Stimulated activated naive B cell treated with anti-CD40 and anti-IgM and Interleukin-4, amounts not matched to agents 10 μg/mL and 1 μg/mL and 100 μg/mL, for 72 hours (primary cell): ENCODE measurements at places on chromosomes 7 and 10.

GRCh38 chr7:774161-775109 lies 47.4 kb upstream of the PRKAR1B start:
- peak; percentile 33 for DNase-seq
- H3K27ac ChIP-seq, result no peak overlapping the region
- H3K36me3 ChIP-seq, result peaks cover 35% of the 10 kb centered on the region
- no peak overlapping the region for H3K4me3 ChIP-seq
- no peaks in the 10 kb centered on the region for H3K27me3 ChIP-seq
- no peaks in the 10 kb centered on the region for H3K4me1 ChIP-seq

GRCh38 chr7:38177621-38178003 lies 433 bp upstream of the STARD3NL start:
- H3K4me1 ChIP-seq, result peaks cover 44% of the 10 kb centered on the region
- H3K36me3 ChIP-seq, result no peaks in the 10 kb centered on the region
- DNase-seq, result no peak
- H3K4me3 ChIP-seq, result peak overlapping the region; percentile 89
- no peaks in the 10 kb centered on the region for H3K27me3 ChIP-seq

DNA sequence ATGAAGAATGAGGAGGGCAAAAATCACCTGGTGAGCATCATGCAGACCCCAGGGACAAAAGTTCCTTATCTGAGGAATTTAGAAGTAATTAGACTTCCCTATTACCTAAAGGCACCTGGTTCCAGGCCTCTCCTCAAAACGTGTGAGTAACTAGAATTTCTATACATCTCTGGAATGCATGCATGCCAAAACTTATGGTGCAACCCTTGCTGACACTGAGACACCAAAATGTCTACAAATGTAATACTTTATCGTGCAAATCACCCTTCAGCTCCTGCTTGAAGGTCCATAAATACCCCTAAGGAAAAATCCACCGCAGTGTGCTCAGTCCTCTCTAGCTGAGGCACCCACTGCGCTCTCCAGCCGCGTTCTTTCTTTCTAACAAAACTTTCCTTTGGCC lies 84.2 kb downstream of the PAXIP1 start:
- no peak for DNase-seq
- no peaks in the 10 kb centered on the region for H3K36me3 ChIP-seq
- H3K4me3 ChIP-seq, result no peak overlapping the region
- no peak overlapping the region for H3K27ac ChIP-seq

DNA sequence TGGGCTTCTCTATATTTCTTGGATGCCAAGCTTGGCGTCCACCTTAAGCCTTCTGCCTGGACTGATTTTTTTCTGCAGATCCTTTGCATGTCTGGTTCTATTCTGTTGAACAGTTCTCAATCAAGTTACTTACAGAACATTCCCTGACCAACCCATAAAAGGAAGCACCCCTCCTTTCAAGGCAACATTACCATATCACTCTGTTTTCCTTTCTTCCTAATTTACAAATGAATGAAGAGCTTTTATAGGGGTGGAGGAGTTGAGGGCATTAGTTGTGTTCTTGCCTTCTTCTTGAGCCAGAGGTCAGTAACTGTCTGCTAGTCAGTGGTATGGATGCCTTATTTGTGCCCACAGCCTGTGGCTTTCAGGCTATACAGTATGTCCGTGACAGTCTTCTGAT lies 361.0 kb downstream of the PHTF2 start:
- H3K36me3 ChIP-seq, result no peaks in the 10 kb centered on the region
- H3K27me3 ChIP-seq, result no peaks in the 10 kb centered on the region
- H3K4me1 ChIP-seq, result no peaks in the 10 kb centered on the region
- no peak for DNase-seq

DNA sequence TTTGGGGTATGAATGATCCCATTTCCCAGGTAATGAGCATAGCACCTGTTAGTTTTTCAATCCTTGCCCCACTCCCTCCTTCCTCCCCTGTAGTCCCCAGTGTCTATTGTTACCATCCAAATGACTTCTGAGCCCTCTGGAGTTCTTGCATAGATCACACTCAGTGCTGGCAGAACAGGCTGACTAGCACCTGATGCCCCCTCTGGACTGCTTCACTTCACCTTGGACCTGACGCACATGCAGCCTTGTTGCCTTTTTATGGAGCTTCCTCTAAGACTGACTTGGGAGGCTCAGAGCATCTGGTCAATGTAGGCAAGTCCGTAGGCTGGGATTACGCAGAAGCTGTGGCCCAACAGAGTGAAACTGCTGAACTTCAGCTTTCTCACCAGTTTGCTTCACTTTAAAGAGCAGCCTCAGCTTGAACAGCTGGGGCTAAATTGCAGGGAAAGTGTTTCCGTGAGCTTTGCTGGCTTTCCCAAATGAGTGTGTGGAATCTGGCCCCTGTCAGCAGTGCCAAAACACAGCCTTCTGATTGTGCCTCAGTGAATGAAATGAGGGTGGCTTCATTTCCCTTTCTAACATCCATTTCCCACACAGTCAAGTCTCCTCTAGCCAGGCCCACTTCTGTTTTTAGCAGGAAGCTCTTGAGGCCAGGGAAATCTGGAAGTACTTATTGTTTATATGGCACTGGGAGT lies 48.5 kb downstream of the NXPH1 start:
- no peak for DNase-seq
- H3K27me3 ChIP-seq, result no peaks in the 10 kb centered on the region
- no peak overlapping the region for H3K4me3 ChIP-seq
- H3K36me3 ChIP-seq, result no peaks in the 10 kb centered on the region
- H3K27ac ChIP-seq, result no peak overlapping the region

GRCh38 chr10:6297951-6298381 lies 95.2 kb downstream of the PFKFB3 start:
- H3K4me3 ChIP-seq, result no peak overlapping the region
- no peak for DNase-seq
- H3K36me3 ChIP-seq, result peaks cover 30% of the 10 kb centered on the region
- H3K27ac ChIP-seq, result peak overlapping the region; percentile 85

DNA sequence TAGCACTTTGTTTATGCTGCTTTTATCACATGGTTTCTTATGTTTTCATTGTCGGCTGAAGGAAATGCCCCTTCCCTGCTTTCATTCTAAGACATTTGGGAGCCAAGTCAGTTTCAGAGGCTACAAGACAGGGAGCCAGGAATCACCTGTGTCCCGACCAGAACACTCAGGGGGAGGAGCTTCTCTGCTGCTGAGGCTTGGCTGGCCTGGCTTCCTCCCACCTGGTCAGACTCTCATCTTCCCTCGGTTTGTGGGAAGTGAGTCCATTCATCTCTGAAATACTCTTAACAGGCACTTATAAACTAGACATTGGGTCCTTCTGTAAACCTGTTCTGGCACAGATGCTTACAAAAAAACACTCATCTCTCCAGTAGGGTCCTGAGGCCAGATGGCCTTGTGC lies 19.6 kb upstream of the GOLGA7B start:
- no peak overlapping the region for H3K27ac ChIP-seq
- H3K27me3 ChIP-seq, result peaks cover 8% of the 10 kb centered on the region
- no peak for DNase-seq
- no peak overlapping the region for H3K4me3 ChIP-seq

DNA sequence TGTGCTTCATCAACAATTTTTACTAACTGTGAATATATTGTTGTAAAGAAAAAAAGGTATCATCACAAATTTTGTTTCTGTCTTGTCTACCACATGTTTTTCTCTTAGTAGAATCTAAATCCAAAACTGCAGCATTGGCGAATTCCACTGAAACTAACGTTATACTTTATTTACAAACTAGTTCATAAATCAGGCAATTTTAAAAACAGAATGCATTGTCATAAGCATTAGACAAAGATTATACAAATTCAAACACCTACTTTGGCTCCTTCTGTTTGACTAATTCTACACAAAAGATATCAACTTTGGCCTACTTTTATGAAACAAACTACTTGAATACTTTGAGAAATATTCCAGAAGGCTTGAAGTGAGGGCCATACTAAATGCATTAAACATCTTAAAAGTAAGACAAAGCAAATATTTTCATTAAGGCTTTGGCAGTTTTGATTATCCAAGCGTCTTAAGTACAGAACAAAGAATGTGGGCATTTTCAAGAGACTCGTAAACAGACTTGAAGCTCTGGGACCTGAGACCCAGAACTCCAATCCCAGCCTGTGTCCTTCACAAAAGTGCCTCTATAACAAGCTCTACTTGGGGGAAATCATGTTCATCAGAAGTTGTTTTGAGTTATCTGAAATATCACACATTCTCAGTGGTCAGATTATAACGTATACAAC lies 81.0 kb downstream of the CPVL start:
- no peak for DNase-seq
- H3K4me3 ChIP-seq, result no peak overlapping the region
- H3K4me1 ChIP-seq, result no peaks in the 10 kb centered on the region
- H3K27ac ChIP-seq, result no peak overlapping the region

DNA sequence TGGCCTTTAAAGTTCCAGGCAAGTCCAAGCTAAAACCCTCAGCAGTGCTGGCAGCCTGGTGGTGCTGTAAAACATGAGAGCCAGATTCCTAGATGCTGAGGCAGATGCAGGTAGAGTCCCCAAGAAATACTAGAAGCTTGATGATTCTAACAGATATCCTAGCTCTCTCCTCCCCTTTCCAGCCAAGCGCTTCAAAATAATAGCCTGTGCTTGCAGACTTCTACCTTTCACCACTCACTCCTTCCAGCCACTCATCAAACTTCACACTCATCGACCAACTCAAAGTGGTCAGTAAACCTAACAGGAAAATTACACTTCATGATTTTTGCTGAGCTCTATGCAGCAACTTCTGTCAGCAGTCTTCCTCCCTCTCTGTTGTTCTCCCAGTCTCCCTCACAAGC lies 50.2 kb downstream of the LMBR1 start:
- H3K36me3 ChIP-seq, result peaks cover 12% of the 10 kb centered on the region
- H3K27me3 ChIP-seq, result no peaks in the 10 kb centered on the region
- no peak overlapping the region for H3K27ac ChIP-seq
- no peak overlapping the region for H3K4me3 ChIP-seq
- H3K4me1 ChIP-seq, result peaks cover 18% of the 10 kb centered on the region

- DNase-seq, result no peak
- no peak overlapping the region for H3K4me3 ChIP-seq
- H3K27me3 ChIP-seq, result no peaks in the 10 kb centered on the region
- peak overlapping the region; percentile 37 for H3K27ac ChIP-seq
- peaks cover 20% of the 10 kb centered on the region for H3K4me1 ChIP-seq
- peaks cover 9% of the 10 kb centered on the region for H3K36me3 ChIP-seq
These were observed 108.6 kb downstream of the UBE2H start for GRCh38 chr7:129843978-129844840.
